ENCODE measurements at places on chromosomes 7 and 10. TPM values are rescaled to one million over a fixed set of nuclear protein-coding genes. Genes with fewer than 3 reads are reported as not detected.

Gene SFTPA1
- not detected for total RNA-seq

Gene AHR
- 117 TPM for total RNA-seq

Gene MBL2
- total RNA-seq: not detected

Gene CALHM1
- total RNA-seq: not detected

Gene GPR141
- total RNA-seq: not detected

Gene EPDR1
- 1.3 TPM for total RNA-seq

Gene GCK
- 0.19 TPM for total RNA-seq

Gene HYAL4
- 0.86 TPM for total RNA-seq

Gene ANKRD1
- 528 TPM for total RNA-seq

Gene MRPL43
- total RNA-seq: 51.0 TPM

Gene THSD7A
- total RNA-seq: 36.6 TPM

Gene NKX6-2
- total RNA-seq: not detected

Gene GPR22
- not detected for total RNA-seq

Gene CAV1
- total RNA-seq: 1,540 TPM

Gene ACBD7
- total RNA-seq: 0.65 TPM

Gene TRIM50
- not detected for total RNA-seq

Gene CCZ1B
- 50.6 TPM for total RNA-seq

Gene TBX20
- total RNA-seq: not detected

Gene ZNF655
- 10.9 TPM for total RNA-seq

Gene OPALIN
- not detected for total RNA-seq

Gene IDI2
- not detected for total RNA-seq

Gene TUBAL3
- 1.3 TPM for total RNA-seq

Gene ECHS1
- total RNA-seq: 83.0 TPM

Gene ADGRA1
- total RNA-seq: not detected

Gene NPFFR1
- not detected for total RNA-seq

Gene DHX32
- 35.6 TPM for total RNA-seq

Gene NUTM2A
- 0.48 TPM for total RNA-seq

Gene MMD2
- total RNA-seq: not detected

Gene HOXA10
- total RNA-seq: 7.5 TPM

Gene FXYD4
- total RNA-seq: not detected

Gene HNRNPA2B1
- total RNA-seq: 140 TPM

Gene CALHM2
- total RNA-seq: 19.9 TPM

Gene CARD11
- 3.5 TPM for total RNA-seq

Gene HACD1
- total RNA-seq: 15.3 TPM

Gene H2BK1
- not detected for total RNA-seq

Gene BTBD16
- not detected for total RNA-seq

Gene TRIL
- 4.2 TPM for total RNA-seq

Gene SFRP5
- total RNA-seq: not detected

Gene SLC26A4
- 4.9 TPM for total RNA-seq

Gene TCERG1L
- not detected for total RNA-seq

Gene NPSR1
- total RNA-seq: not detected

Gene UPK3B
- not detected for total RNA-seq

Gene ANXA7
- 91.5 TPM for total RNA-seq

Gene EPHB6
- 2.0 TPM for total RNA-seq

Gene GJD4
- total RNA-seq: not detected

Gene ARHGEF35
- 0.19 TPM for total RNA-seq

Gene TEX36
- not detected for total RNA-seq

Gene LRRD1
- total RNA-seq: under 0.01 TPM

Gene PTF1A
- not detected for total RNA-seq

Gene SH2D4B
- total RNA-seq: 0.10 TPM

Gene GPR26
- total RNA-seq: not detected

Gene MACROH2A2
- not detected for total RNA-seq

Gene TAF6
- total RNA-seq: 41.2 TPM

Gene TRPV5
- total RNA-seq: 0.10 TPM

Gene SPDYE11
- not detected for total RNA-seq

Gene PRPS1L1
- total RNA-seq: not detected

Gene TACR2
- 0.10 TPM for total RNA-seq

Gene CYP26A1
- total RNA-seq: 1.3 TPM

Gene ZNF804B
- not detected for total RNA-seq

Data from vein endothelial cell (primary cell).